ENCODE measurements at places on chromosomes 5 and 9.
A peak's percentile ranks its signal among the peaks of the same experiment; 100 is the strongest.

DNA sequence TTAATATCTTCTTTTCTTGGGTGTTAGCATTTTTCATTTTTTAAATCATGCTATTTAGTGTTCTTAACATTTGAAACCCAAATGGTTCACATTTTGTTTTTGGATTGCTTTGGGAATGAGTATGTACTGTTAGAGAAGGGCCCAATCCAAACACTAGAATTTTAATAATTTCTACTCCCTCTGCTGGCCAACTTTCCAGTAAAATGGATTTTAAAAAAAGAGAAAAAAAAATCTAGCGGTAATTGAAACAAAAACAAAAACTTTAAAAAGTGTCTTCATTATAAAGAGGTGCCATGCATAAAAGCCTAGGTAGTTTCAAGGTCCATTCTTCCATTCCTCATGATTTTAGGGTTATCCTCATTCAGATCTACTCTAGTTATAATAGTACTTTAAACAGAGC, 32.1 kb upstream of the RICTOR start:
- no peak for DNase-seq

DNA sequence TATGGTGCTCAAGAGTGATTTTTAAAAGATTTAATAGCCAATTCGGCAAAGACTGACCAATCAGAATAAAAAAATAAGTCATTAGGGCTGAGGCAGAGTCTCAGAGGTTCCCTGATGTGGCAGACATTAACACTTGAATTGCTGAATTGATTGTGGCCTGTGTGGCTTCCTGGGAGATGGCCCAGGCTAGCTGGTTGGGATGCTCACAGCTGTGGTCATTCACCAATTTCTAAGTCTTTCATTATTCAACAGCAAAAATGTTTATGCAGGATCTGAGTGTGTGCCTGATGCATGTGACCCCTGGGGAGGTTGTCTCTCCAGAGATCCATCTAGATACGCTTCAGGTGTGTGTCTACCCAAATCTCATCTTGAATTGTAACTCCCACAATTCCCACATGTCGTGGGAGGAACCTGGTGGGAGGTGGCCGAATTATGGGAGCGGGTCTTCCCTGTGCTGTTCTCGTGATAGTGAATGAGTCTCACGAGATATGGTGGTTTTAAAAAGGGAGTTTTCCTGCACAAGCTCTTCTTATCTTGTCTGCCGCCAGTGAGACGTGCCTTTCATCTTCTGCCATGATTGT, 632.6 kb upstream of the SEMA6A start:
- no peak for DNase-seq

- no peak for DNase-seq
These were observed 32.7 kb upstream of the ARAP3 start for GRCh38 chr5:141714542-141715310.

GRCh38 chr9:11417782-11418181, 805.0 kb upstream of the PTPRD start:
- DNase-seq = no peak

DNA sequence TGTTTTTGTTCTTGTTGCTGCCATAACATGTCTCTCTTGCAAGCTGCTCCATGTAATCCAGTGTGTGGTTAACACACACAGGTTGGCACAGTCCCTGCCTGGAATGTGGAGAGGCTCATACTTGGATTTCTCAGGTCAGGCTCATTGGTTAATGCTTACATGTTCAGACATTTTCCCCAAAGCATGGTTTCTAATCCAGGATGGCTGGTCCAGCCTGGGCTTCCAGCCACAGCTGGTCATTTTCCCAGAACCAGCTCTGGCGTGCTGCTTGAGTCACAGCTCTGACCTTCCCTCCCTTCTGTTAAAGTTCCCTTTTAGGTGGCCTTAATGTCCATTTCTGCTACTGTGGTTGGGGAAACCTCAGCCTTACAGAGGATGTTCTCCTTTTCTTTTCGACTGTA, 294.3 kb downstream of the TAF11L14 start:
- DNase-seq = no peak

DNA sequence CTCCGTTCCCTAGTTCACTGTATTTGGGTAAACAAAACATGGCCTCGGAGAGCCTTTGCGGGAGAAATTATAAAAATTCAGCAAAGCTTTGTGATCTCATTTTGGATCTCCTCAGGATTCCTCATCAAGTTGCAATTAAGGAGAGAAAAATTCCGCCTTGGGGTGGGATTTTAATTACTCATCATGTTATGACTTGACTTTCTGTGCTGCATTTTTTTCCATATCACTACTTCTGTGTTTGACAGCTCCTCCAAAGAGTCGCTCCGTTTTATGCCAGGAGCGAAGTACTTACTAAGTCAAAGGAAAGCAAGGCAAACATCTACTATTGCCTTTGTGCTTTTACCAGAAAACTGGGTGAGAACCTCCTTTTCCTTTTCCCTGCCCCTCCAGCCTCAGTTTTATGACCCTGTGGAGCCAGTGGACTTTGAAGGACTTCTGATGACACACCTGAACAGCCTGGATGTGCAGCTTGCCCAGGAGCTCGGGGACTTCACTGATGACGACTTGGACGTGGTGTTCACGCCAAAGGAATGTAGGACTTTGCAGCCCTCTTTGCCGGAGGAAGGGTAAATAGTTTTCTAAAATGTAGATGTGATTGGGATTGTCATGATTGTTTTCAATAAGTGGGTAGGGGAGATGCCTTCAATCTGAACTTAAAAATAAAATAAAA, 71.5 kb downstream of the DOCK8 start:
- DNase-seq = no peak

- no peak for DNase-seq
These were observed 384.6 kb downstream of the BRINP1 start for GRCh38 chr9:118984607-118985006.

DNA sequence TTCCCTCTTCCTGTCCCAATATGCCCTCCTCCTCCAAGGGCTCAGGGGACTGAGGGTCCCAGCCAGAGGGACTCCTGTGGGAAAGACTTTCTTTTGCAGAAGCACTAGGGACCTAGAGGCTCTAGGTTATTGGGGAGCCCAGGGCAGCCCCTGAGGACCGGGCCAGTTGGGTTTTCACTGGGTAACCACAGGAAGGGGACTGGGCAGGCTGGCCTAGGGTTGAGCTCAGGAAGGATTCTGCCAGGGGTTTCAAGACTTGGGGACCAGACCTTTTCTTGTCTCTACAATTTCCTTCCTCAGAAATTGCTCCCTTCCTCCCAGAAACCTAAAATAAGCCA, 24.4 kb upstream of the HMCN2 start:
- DNase-seq = no peak

DNA sequence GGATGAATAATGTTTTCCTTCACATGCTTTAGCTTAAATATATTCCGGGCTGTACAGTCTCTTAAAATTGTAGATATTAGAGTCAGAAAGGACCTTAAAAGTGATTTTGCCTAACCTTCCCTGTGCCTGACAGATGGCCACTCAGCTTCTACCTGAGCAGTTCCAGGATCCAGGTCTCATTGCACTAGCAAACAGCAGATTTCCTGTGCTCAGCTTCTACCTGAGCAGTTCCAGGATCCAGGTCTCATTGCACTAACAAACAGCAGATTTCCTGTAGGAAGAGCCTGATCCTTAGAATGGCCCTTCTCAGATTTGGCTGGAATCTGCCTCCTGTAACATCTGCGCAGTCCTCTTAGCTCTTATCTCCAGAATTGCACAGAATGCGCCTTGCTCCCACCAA, 219.8 kb downstream of the AOPEP start:
- DNase-seq = no peak

GRCh38 chr9:36431078-36431477, 31.0 kb upstream of the RNF38 start:
- DNase-seq = no peak

GRCh38 chr5:16806711-16807546, 129.2 kb downstream of the MYO10 start:
- no peak for DNase-seq

- no peak for DNase-seq
These were observed 22.7 kb downstream of the KIF3A start for GRCh38 chr5:132714456-132715307.

- no peak for DNase-seq
These were observed 400.0 kb downstream of the DEPDC1B start for GRCh38 chr5:60299944-60300343.

- DNase-seq = no peak
These were observed 348.4 kb upstream of the SLC30A5 start for GRCh38 chr5:68745448-68745847.

- no peak for DNase-seq
These were observed 49.2 kb upstream of the PTCH1 start for GRCh38 chr9:95565982-95566381.

GRCh38 chr5:127231118-127231517, 59.5 kb upstream of the MEGF10 start:
- no peak for DNase-seq

DNA sequence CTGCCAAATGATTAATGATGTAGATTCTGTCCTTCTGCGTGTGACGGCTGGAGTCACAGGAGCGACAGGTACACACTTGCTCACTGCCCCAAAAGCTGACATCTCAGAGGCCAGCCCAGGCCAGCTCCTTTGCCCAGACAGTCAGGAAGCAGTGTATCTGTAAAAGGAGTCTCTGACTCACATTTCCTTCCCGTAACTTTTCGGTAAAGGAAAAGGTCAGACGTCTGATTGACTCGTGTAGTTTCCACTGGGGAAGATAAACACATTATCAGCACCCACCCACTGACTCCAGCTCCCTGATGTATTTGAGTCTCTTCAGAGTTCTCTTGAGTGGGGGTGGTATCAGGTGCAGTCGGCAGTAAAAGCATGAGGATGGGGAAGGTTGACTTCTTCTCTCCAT, 64.4 kb upstream of the WWC1 start:
- DNase-seq = no peak

DNA sequence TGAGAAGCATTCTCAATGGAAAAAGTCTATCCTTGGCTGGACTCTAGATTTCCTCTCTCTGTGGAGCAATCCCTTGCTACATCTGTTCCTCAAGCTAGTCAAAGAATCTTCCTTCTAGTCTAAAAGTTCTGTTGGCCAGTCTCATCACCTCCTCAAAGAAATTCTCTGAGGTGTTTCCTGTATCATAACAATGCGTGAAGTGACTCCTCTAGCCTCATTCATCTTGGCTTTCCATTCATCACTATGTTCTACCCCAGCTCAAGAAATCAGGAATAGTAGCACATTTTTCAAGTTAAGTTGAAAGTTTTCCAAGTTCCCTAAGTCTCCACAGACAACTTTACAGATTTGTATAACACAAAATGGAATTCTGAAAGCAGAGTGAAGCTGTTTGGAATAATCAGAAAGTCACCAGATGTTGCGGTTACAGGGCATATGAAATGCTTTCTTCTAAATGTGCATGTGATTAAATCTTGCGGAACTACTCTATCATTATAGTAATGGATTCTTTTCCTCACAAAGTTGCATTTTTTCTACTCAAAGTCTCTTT, 176.6 kb upstream of the FREM1 start:
- no peak for DNase-seq

GRCh38 chr9:99820685-99821395, 845 bp upstream of the NR4A3 start:
- no peak for DNase-seq

GRCh38 chr5:149827086-149827485, 97.0 kb downstream of the PPARGC1B start:
- no peak for DNase-seq

GRCh38 chr5:131825404-131826013, 28.7 kb upstream of the FNIP1 start:
- no peak for DNase-seq

GRCh38 chr9:123089790-123090189, 56.3 kb downstream of the GPR21 start:
- no peak for DNase-seq

- no peak for DNase-seq
These were observed 5.8 kb downstream of the NDUFS6 start for GRCh38 chr5:1806974-1807373.

GRCh38 chr9:68781928-68782327, 76.9 kb downstream of the PIP5K1B start:
- no peak for DNase-seq

DNA sequence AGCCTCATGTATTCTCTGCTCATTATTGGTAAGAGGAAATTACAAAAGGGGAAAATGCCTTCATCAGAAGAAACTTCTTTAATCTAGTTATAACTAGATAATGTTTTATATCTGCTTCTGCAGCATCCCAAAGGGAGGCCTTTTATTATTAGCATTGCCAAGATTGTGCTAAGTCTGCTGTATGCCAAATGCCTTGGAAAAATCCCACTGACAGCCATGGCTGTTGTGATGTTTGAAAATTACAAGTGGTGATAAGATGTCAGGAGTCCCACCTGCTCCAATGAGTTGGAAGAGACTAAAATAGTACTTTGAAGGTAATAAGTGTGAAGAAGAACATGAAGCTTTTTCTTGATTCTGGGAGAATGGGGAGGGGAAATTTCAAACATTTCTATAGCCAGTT, 345.0 kb downstream of the GABRB2 start:
- no peak for DNase-seq

- no peak for DNase-seq
These were observed 51.0 kb downstream of the TMEM252 start for GRCh38 chr9:68489646-68490045.

GRCh38 chr9:24721621-24722020, 175.9 kb upstream of the IZUMO3 start:
- DNase-seq = no peak

- no peak for DNase-seq
These were observed 12.6 kb downstream of the CAVIN4 start for GRCh38 chr9:100590481-100590880.

DNA sequence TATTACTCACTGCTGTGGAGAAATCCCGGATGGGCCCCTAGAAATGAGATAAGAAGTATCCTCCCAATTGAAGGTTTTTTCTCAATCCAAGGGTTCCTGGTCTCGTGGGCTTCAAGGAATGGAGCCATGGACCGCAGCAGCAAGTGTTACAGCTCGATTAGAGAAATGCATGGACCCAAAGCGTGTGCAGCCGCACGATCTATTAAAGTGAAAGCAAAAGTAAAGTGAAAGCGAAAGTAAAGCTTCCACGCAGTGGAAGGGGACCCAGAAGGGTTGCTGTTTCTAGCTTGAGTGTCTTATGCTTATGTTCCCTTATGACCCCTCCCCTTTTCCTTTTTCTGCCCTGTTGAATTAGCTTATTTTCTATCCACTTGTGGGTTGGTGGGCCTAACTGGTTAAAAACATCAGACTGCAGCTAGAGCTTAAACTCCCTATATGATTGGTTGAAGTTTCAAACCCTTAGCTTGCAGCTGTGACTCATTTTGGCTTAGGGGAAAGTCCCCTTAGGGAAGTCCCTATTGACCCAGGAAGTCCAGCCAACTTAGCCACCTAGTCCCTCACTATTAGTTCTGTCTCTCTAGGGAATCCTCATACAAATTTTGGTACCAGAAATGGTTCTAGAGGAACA, 1111.8 kb downstream of the TAF11L14 start:
- DNase-seq = peak; percentile 29

DNA sequence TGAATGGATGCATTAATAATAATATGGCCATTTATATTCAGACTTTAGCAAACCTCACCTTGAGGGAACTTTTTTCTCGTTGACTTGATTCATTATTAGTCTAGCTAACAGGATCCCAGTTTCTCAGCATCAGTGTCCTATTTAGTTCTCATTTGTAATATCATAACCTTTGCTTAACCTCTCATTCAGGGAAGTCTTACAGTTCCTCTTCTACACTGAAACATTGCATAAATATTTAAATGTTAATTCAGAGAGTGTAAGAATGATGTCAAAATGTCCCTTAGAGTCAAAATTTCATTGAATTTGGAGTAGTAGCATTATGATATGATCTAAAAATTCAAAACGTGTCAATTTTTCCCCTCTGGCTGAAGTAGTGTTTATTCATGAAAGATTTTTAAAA, 650.1 kb downstream of the EFNA5 start:
- DNase-seq = no peak

- no peak for DNase-seq
These were observed 555.5 kb downstream of the CDH9 start for GRCh38 chr5:26482810-26483375.

Measured in stimulated activated CD4-positive, alpha-beta T cell treated with anti-CD3 and anti-CD28 coated beads, Interleukin-2, amount 100 ng/mL, for 4 hours (primary cell).